ENCODE measurements at places on chromosomes 5 and 9.

GRCh38 chr5:123582550-123583285 is 70.7 kb downstream of the CSNK1G3 start:
- no peak for DNase-seq

DNA sequence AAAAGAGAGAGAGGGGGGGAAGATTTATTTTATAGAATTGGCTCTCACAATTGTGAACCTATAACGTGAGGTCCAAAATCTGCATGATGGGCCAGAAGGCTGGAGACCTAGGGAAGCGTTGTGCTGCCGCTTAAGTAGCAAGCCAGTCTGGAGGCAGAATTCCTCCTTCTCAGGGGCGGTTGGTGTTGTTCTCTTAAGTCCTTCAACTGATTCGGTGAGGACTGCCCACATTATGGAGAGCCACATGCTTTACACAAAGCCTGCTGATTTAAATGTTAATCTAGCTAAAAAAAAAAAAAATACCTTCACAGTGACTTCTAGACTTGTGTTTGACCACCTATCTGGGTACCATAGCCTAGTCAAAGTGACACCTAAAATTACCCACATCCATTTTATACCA is 64.2 kb upstream of the CKS2 start:
- no peak for DNase-seq

- no peak for DNase-seq
These were observed 523.6 kb upstream of the WWC1 start for GRCh38 chr5:167767795-167768194.

DNA sequence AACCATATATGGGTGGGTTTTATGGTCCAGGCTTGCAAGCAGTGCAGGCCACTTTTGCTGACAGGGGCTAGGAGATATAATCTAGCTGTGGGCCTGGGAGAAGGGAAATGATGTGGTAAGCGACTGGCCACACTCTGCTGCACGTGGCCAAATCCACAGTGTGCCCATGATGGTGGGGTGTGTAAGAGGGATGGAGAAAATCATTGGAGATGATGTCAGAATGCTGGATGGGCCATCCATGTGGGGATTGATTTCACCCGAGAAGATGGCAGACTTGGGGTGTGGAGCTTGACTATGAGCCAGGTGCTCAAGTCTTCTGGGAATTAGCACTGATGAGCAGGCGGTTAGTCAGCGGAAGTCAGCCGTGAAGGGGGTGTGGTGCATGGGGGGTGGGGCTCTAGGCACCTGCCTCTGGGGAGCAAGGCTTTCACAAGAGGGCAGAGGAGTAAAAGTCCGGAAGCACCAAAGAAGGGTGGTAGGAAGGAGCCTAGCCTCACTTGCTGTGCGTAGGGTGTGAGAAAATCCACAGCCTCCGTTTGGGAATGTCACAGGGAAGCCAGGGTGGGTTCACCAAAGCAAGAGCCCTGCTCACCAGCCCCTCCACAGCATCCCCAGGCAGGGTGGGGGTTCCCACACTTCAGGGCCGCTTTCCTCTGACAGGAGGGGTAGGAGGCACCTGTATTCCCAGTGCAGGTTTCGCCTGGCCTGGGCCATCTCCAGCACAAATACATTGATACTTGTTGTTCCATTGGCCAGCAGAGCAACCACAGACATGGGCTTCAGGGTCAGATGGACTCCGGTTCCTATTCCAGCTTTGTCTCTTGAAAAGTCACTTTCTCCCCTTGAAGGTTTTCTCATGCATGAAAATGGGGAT is 44.5 kb upstream of the ANGPTL2 start:
- DNase-seq: no peak

GRCh38 chr5:157290981-157291711 is 25.2 kb downstream of the CYFIP2 start:
- no peak for DNase-seq

GRCh38 chr5:122478741-122479442 is 166.9 kb downstream of the SNCAIP start:
- no peak for DNase-seq

DNA sequence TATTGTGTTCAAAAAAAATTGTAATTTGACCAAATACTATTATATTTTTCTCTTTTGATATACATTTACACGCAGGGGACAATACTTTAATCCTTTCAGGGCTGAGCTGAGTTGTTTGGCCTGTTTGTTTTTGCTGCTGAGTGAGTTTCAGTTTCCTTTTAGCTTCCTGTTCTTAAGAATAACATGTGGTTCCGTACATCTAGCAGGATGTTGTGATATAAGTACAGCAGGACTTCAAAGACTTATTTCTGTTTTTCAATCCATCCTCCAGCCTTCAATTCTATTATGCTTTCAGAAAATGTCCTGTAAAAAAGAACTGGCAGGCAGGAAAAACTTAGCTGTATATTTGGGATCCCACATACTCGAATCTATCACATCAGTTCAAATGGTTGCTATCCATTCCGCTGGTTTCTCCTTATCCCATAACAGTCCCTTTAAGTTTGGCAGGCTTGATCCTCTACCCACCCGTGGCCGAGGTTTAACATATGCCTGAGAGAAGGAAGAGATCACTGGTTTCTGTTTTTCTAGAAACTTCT is 1037.3 kb upstream of the ACO1 start:
- DNase-seq: no peak

- DNase-seq: no peak
These were observed 298.7 kb upstream of the CDH6 start for GRCh38 chr5:30894811-30895210.

DNA sequence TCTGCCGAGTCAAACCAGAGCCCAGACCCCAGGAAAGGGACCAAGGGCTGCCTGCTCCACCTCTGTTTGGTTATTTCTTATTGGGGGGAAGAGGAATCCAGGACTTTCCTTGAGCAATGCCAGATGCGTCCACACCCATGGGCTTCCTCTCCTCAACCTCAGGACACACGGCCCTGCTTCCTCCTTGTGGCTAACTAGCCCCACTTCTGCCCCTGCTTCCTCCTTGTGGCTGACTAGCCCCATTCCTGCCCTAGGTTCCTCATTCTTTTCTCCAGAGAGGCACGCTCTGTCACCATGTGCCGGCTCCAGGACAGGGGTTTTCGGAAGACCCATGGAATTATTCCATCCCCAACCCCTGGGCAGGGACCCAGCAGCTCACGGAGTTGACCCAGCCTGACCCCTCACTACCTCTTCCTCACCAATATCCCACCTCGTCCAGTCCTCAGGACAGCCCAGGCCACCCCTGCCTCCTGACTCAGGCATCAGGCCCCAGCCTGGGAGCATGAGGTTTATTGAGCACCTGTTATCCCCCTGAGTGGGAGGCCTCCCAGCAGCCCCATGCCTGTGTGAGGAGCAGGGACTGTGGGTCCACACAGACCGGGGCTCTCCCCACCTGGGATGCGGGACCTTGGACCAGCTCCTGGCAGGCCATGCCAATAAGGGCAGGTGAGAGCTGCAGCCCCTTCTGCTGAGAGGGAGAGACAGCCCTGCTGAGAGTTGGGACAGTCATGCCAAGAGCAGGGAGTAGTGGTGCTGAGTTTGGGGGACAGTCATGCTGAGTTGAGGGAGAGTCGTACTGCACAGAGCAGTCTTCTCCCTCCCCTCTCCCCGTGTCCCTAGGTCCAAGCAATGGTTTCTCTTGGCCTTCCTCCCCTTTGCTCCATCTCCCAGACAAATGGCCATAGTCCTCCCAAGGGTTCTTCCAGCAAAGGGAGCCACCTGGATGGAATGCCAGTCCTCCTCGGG is 11.8 kb upstream of the FCN1 start:
- DNase-seq: no peak

GRCh38 chr5:17234374-17234773 is 16.9 kb downstream of the BASP1 start:
- DNase-seq: no peak

DNA sequence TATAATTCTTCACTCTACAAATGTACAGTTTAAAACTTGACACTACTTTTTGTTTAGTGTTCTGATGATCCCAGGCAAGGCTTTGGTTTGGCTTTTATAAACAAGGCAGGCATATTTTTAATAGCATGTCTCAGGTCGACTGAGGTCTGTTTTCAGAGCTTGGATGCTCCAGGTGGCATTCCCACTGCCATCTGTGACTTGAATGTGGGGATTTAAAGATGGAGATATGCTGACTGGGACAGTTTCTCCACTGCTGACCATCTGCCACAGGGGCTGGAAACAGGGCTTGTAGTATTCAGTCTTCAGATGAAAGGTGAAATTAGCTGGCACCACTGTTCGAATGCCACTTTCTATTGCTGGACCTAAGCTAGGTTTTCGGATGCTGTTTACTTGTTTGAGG is 1266.2 kb upstream of the CDH18 start:
- DNase-seq: no peak

DNA sequence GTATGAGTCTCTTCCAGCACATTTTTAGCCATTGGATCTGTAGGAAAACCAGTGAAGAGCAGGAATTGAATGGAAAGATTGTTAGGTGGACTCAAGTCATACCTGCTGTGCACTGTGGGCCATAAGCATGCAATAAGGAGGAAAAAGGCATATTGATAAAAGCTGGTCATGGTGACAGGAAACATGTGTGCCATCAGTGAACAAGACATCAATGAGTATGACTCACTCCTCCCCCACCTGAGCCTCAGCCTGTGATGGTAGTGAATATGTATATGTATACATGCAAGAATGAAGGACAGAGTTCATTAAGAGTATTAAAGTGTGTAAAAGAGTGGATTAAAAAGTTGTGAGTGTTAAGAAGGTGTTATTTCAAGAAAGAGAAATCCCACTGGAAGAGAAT is 164.5 kb downstream of the TMEM38B start:
- DNase-seq: no peak

Measured in activated CD8-positive, alpha-beta memory T cell treated with anti-CD3 and anti-CD28 coated beads for 48 hours (primary cell).